ENCODE measurements at places on chromosomes 4 and X. TPM values are rescaled to one million over a fixed set of nuclear protein-coding genes. Genes with fewer than 3 reads are reported as not detected.

The GAGE12E gene
- not detected for total RNA-seq

The IQCM gene
- not detected for total RNA-seq

The FAT4 gene
- 2.6 TPM for total RNA-seq

The ALG13 gene
- 51.0 TPM for total RNA-seq
